GM23248 (cell line): ENCODE measurements at places on chromosomes 3 and 15. TPM values are rescaled to one million over a fixed set of nuclear protein-coding genes. Genes with fewer than 3 reads are reported as not detected.

The SUCNR1 gene
- total RNA-seq: under 0.01 TPM in 1 of 2 replicates, not detected in the other

DNA sequence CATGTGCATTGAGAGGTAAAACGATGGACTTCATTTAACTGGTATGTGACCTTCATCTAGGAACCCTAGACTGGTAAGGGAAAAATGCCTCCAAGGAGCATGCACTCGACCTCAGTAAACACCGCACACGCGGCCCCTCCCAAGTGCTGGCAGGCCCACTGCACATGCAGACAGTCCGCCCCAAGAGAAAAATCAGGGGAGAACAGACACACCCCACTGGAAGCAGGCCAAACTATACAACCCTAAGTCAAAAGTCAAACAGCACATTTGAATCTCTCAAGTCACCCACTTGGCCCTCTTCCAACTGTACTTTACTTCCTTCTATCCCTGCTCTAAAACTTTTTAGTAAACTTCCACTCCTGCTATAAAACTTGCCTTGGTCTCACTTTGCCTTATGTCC is 250.1 kb upstream of the HES1 start:
- DNase-seq: no peak

The CD80 gene
- total RNA-seq: not detected in 2 replicates

The RASL12 gene
- not detected in 2 replicates for total RNA-seq

GRCh38 chr3:108879915-108880314 is 57.3 kb downstream of the TRAT1 start:
- DNase-seq: no peak

DNA sequence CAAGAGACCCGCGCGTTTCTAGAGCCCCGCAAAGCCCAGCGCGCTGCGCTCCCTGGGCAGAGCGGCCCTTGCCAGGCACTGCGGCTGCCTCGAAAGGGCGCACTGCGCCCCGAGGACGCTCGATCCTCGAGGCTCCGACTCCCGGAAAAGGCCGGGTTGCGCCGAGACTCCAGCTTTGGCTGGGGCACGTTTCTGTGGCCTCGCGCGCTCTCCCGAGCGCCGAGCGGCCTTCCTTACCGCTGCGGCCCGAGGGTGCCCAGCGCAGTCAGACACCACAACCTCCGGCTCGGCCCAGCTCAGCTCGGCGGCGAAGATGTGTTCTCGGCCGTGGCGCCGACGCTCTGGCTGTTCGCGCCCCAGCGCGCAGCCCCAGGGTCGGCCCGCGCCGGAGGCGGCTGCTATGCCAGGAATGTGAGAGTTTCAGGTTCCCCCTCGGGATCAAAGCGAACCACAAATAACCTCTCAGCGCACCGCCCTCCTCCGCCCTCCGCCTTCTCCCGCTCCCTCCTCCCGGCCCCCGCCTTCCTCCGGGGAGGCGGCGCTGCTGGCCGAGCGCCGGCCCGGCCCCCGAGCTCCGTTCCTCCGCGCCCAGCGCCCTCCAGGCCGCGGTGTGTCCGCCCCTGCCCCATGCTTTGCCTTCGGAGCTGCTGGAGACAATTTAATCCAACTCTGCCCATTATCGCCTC is at the start of gene AMOTL2:
AMOTL2 (minus strand) TSS at position 343 of the 686 bp plus-strand sequence. CDS start 3,014 bp downstream, outside the sequence.
- peak; percentile 97 for DNase-seq

- DNase-seq: peak; percentile 65
These were observed 432.5 kb downstream of the MFSD1 start for GRCh38 chr3:159234306-159234705.

DNA sequence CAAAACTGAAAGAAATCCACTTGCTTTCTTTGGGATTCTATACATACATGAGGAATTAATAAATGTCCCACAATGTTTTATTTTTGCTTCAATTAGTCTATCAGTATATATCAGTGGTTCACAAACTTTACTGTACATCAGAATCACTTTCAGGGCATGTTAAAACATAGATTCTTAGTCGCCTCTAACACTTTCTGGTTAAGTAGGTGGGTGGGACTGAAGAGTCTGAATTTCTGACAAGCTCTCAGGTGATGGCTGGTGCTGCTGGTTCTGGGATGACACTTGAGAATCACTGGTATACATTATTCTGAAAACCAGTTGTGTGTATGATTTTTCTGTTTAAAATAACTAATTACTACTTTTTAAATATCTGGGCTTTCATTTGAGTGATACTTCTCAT is 393.3 kb downstream of the TBC1D5 start:
- no peak for DNase-seq

The CCDC9B gene
- 16.9 and 19.6 TPM in 2 replicates for total RNA-seq

The SST gene
- total RNA-seq: 1.6 TPM in 1 of 2 replicates, not detected in the other

DNA sequence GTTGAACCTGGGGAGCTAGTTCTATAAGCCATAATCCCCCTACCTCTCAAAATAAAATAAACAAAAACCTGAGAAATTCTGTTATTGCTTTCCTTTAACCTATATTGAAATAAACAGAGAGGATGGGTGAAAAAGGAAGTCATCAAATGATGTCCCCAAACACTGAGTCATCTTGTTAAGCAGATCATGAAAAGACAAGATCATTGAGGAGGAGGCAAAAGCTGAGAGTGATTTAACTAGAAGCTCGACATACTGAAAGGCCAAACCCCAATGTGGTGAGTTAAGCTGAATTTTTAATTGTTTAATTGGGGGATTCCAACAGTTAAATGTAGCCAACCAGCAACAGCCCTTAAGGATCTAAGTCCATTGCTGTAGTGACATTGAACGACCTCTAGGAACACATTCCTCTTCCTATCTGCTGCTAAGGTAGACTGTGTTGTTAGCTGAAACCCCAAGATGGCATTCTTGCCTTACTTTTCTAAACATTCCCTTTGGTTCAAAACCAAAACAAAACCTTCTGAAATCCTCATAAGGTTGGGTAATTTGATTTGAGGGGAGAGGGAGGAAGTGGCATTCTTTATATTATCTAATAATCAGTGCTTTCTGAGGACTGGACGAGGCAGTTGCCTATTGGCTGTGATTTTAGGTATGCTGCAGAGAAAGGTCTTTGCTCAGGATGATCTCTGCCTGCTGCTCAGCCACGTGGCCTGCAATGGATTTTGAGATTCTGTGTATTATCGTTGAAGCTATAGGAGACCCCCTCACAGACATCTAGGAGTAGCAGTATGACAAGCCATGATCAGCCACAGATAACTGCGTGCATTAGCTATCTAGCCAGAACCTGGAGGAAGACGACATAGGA is 62.7 kb upstream of the BNIP2 start:
- peak; percentile 11 for DNase-seq

GRCh38 chr3:155646669-155647068 is 98.2 kb downstream of the PLCH1 start:
- no peak for DNase-seq
